ENCODE measurements at places on chromosomes 4 and X.

DNA sequence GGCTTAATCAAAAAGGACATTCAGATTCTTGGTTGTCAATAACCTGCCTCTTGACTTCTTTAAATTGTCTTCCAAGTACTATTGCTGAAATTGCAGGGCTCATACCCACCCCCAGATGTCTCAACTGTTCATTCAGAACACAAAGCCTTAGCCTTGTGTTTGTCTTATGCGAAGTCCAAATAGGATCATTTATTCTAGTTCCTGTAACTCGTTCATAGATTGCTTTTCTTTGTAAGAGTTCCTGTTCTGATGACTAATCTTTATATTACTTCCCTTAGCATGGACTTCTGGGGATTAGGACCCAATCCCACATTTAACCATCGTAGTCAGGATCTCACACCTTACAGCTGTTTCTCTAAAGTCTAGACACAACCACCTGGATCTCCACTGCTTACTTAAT, 226.0 kb downstream of the VEGFC start:
- DNase-seq: no peak

DNA sequence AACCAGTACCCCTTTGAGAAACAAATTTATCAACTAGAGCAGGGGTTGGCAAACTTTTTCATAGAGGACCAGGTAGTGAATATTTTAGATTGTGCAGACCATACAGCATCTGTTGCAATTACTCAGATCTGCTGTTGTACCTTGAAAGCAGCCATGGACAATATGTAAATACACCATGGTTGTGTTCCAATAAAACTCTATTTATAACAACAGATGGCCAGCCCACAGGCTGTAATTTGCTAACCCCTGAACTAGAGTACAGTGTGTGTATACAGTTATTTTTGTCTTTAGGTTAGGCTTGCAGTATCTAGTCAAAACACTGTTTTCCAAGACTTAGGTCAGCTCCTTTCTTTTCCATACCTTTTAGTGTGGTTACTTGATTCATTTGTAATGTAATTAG, 54.4 kb downstream of the PHKA1 start:
- no peak for DNase-seq

GRCh38 chrX:106300239-106300638, 132.1 kb downstream of the PWWP3B start:
- peak; percentile 11 for DNase-seq

- no peak for DNase-seq
Observed at GRCh38 chrX:19774905-19775304, 112.5 kb downstream of the SH3KBP1 start.

DNA sequence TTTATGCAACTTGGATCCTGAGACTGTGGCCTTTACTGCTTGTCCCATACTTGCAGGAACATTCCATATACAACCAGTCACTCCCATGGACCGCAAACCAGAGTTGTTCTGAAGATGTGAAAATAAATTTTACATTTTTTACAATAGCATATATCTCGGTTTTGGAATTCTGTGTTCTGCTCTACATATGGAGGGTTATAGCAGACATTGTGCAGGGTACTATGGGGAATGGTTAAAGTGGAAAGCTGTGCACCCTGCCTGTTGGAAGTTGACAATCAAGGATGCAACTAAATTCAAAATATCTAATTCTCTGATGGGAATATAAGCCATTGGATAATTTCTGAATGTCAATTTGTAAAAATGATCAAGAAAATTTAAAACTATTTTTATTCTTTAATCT, 603.3 kb downstream of the RAB28 start:
- no peak for DNase-seq

- no peak for DNase-seq
Observed at GRCh38 chrX:143287236-143287635, 230.0 kb downstream of the SPANXN3 start.

DNA sequence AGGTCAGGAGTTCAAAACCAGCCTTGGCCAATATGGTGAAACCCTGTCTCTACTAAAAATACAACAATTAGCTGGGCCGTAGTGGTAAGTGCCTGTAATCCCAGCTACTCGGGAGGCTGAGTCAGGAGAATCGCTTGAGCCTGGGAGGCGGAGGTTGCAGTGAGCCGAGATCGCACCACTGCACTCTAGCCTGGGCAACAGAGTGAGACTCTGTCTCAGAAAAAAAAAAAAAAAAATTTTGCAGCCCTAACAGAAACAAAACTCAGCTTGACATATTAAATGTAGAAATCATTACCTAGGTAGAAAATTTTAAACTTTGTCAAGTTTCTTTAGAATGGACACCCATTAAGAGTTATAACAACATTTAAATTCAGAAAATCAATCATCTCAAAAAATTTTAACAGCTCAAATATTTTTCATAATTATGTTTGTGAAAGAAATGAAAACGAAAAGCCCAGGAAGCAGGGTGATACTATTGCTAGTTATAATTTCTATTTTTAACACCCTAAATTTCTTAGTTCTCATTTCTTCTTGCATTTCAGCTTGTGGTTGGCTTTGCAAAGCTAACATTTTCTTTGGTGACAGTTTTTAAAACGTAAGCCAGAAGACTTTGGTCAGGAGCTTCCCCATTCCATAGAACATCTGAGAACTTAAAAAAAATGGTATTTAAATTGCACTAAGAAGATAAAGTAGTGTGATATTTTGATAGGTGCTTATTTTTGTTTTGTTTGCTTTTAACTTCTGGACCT, 33.3 kb upstream of the RBBP7 start:
- DNase-seq: no peak

DNA sequence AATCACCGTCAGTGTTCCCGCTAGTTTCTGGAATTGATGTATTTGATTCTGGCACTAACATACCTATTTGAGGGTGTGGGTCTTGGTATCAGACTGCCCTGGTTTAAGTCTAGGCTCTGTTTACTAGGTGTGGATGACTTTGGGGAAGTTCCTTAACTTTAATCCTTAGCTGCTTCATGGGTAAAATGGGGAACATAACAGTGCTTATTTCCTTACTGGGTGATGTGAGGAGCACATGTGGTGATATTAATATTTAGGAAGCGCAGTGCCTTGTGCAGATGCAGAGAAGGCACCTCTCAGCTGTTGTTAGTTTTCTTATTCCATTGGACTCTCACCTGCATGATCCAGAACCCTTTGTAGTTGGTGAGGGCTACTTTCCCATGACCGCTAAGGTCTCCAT, 17.1 kb downstream of the RNF4 start:
- DNase-seq: no peak

DNA sequence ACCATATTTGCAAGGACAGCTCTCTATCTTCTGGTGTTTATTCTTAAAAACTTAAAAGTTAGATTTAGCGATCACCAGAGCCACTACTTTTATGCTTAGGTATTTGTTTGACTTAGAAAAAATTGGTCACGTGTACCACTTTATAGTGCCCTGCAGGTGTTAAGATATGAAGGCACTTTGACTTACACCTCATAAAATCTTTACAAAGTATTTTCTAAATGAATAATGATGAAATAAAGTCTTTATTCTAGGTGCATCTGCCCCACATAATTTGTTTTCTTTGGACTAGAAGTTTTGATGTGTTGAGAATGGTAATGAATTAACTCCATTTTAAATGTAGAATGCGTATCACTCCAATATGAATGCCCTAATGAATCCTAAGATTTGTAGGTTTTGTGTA, 2.9 kb downstream of the FMR1 start:
- DNase-seq: no peak

DNA sequence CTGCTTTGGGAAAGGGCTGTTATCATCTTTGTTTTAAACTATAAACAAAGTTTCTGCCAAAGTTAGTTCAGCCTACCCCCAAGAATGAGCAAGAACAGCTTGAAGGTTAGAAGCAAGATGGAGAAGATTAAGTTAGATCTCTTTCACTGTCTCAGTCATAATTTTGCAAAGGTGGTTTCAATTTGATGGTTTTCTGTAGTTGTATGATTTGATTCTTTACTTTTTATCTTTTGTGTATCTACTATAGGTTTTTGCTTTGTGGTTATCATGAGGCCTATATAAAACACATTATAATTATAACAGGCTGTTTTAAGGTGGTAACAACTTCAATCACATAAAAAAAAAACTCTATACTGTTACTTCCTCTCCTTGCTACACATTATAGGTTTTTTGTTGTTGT, 35.4 kb upstream of the ALG13 start:
- no peak for DNase-seq

- no peak for DNase-seq
Observed at GRCh38 chrX:136021903-136022302, 36.7 kb downstream of the SLC9A6 start.

DNA sequence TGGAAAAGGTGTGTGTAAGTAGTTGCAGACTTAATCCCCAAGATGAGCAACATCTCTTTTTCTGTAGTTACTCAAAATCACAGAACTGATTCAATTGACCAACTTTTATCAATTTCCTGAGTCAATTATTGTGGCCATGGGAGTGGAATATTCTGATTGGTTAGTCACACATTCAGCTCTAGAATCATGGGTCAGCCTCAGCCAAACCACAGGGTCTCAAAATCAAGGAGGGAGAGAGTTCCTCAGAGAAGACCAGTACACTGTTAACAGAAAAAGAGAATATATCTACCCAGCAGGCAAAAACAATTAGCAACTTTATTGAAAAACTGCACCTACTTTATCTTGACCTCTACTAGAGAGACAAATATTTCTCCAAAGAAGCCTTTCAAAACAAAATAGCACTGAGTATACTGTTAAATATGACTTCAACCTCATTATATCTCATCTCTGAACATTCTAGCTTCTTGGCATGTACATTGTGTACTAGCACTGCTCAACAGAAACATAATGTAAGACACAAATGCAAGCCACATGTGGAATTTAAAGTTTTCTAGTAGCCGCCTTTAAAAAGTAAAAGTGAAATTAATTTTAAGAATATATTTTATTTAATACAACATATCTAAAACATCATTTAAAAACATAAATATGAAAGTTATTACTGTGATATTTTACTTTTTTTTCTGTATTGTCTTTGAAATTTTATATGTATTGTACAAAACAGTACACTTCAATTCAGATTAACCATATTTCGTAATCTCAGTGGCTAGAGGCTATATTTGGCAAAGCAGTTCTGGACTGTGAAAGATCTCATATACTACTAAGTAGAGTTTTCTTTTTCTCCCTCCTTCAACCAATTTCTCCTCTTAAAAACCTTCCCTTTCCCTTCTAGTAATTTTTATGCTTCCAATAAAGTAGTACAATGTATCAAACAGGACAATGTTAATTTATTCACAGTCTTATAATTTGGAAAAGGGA, 11.8 kb upstream of the LCORL start:
- no peak for DNase-seq

DNA sequence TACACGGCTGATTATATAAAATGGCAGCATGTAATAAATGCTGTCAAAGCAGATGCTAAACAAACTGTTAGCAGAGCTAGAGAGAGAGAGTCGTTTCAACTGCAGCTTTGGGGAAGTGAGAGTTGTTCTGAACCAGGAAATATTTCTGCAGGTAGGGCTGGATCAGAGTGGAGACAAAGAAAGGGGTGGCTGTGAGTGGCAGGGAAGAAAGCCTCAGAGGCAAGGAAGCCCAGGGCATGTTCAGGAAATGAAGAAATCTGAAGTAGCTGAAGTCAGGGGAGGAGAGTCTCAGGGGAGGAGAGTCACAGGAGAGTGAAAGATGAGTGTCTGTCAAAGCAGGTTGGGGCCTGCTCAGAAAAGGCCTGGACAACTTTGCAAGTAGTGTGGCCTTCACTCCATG, 48.4 kb upstream of the RPS6KA3 start:
- DNase-seq: no peak

GRCh38 chr4:2217726-2218125, 24.2 kb downstream of the HAUS3 start:
- peak; percentile 55 for DNase-seq

- no peak for DNase-seq
Observed at GRCh38 chrX:1355131-1356046, 18.8 kb downstream of the IL3RA start.

GRCh38 chrX:49762175-49762720, 66.5 kb upstream of the PAGE1 start:
- DNase-seq: no peak

DNA sequence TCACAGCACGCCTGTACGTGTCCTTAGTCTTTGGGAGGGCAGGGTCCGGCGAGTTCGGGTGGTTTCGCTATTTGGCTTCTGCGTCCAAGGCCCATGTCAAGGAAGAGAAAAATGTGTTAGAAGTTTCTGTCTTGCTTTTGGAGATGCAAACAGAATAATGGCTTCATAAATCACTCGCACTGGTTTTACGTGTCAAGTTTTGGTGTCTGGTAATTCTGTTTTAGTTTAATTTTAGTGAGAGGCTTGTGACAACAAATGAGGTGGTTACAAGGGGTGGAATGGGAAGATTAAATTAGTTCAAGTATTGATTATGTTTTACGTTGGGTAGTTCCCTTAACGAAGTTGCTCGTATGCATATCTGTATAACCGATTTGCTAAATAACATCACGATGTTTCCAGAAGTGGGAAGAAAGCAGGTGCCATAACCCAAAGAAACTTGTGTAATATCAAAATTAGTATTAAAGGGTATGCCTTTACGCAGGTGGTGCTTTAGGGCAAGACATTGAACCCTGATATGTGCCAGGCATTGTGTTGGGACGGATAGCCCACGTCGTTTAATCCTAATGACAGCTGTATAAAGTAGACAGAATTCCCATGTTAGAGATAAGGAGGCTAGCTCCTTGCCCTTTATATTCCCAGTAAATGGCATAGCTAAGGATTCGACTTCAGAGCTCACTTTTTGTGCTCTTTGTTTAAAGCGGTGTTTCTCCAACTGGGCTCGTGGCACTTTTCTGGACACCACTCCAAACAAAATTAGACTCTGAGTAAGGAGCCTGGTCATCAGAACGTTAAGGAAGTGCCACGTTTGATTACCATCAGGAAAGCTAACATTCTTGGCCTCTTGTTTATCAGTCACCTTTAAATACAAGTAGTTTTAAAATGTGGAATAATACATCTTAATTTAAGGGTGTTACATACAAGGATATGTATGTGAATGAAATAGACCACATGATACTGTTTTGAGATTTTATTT, 843 bp downstream of the RPL34 start:
- DNase-seq: peak; percentile 16

GRCh38 chr4:174553031-174553430, 30.7 kb upstream of the HPGD start:
- no peak for DNase-seq

- no peak for DNase-seq
Observed at GRCh38 chrX:43469391-43470054, 186.6 kb upstream of the MAOA start.

DNA sequence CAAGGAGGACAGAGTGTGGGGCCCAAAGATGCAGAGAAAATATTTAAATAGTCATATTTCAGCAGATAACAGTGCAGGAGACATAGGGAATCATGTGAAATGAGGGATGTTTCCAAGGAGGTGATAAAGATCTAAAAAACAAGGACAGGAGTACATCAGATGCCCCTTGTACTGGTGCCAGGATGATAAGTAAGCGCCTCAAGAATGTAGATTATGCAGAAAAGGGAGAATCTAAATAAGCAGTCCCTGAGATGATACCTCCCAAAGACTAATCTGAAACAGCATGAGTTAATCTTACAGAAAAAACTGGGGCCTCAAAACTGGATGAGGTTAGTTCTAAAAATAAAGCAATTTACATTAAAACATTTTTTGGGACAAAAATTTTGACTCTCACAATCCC, 136.1 kb upstream of the WDFY3 start:
- DNase-seq: no peak

DNA sequence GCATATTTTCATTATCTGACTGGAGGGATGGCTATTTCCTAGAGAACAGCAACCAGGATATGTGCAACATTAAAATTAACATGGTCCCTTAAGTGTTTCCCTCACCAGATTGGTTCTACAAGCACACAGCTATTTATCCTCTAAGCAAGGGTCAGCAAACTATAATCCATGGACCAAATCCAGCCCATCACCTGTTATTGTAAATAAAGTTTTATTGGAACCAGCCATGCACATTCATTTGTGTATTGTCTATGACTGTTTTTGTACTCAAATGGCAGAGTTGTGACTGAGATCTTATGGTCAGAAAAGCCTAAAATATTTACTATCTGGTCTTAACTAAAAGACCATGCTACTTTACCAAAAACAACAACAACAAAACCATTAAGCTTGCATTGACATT, 77.9 kb downstream of the AMELX start:
- DNase-seq: no peak

Measured in astrocyte of the hippocampus (primary cell).